ENCODE measurements at places on chromosomes 4 and X.
A peak's percentile ranks its signal among the peaks of the same experiment; 100 is the strongest.

DNA sequence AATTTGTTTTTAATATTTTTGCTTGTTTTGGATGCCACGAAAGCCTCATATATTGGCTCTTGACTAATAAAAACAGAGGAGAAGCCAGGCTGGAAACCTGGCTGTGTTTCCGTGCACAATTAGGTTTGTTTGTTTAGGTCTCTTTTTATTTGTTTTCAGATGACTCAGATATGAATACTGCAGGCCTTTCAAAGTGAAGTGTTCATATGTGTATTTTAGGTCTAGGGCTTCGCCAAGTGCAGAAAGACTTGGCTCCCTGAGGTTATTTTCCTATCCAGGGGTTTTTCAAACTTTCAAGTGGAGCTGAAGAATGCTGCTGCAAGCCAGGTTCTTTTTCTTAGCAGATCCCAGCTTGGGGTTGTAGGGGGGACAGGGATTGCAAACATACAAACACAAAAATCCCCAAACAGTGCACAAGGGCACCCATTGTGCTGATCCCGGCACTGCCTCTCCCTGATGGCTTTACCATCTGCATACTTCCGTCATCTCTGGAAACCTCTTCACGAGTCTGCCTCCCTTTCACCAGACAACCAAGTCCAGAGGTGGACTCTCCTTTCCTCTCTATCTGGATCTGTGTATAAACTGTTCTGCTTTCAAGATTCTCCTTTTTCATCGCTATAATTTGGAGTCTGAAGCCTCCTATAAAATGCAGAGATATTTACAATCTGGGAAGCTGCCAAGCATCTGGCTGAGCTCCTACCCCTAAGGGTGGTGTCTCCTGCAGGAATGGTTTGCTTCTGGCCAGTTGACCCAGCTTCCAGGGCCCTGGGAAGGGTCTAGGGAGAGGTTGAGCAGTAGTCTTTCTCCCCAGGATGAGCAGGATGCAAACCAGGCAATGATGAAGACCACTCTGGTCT lies 108.6 kb downstream of the SMIM20 start:
- DNase-seq: peak; percentile 47

DNA sequence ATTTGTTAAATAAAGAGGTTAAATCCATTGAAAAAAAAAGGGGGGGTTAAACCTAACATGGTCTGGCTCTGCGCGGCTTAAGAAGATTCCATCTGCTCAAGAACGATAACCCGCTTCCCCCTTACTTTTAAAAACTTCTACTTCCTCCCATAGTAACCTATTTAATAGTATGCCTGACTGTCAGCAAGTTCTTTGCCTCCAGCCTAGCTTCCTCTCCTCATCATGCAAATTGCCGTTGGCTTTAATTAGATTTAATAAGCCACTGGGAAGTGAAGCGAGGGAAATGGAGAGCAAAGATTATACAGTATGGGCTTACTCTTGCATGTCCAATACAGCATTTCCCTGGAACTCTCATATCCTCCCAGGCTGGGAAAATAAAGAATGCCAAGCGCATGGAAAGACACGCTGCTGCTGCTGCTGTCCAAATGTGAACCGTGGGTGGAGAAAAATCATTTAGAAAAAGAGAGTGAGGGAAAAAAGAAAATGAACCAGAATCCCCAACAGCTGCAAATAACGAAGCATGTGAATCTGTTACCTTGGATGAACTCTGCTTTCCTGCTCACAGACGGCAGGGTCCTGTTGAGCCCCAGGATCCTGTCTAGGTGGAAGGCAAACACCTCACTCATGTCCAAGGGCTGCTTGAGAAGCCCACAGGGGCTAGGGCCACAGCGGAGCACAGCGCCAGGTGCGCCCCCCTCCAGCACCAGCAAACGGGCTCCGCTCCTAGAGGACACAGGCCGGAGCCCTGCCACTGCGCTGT lies 2.7 kb downstream of the GASK1B start:
- peak; percentile 43 for DNase-seq

- DNase-seq: no peak
Measured at GRCh38 chr4:10171055-10171454, 54.5 kb upstream of the WDR1 start.

DNA sequence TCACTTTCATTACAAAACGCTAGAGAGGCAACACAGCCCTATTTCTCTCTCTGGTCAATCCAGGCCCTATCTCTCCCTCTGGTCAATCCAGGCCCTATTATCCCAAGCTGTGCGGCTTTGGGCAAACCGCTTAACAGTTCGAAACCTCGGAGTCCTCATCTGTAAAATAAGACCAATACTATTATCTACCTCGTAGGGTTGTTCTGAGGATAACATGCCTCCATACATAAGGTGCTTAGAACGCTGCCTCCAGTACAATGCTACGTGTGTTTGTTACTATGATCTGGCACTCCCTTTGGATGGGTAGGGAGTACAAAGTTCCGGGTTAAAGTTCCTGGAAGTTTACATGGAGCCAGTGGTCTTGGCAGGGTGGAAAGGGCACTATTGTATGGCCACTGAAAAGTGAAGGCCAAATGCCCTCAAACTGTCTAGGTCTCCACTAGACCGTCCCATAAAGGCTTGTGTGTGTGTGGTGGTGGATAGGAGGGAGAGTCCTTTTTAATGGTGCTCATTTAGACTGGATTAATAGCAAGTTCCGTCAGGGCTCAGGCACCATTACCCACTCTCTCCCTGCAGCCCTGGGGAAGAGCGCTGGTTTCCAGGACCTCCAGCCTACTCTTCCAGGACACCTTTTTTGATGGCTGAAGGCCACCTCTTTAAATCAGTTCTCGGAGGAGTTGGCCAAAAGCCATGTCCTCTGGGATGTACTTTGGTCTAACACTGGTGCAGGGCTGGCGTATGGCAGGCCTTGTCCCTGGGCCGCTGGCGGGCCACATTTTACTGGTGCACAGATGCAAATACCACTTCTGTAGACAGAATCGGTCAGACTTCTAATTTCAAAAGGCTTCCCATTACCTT lies 75.6 kb upstream of the BCOR start:
- no peak for DNase-seq

GRCh38 chr4:8537041-8537461 lies 43.1 kb upstream of the GPR78 start:
- peak; percentile 71 for DNase-seq

DNA sequence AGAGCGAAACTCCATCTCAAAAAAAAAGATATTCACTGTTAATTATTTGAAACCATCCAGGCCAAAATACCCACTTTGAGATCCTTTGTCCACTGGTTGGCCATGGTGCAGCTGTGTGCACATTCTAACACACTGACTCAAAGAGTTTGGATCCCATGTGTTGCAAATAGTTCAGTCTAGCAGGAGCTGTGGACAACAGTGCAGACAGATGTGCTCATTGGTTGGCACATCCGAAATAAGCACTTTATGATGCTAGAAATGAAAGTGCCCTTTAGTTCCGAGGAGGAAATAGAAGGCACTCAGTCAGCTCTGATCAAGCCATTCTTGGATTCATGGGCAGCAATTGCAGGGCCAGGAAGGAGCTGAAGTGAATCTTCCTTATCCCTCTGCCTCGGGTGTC lies 63.0 kb upstream of the TMEM150C start:
- DNase-seq: no peak

GRCh38 chr4:74967324-74967723 lies 34.4 kb downstream of the PARM1 start:
- no peak for DNase-seq

GRCh38 chr4:123997776-123998449 lies 601.3 kb downstream of the SPRY1 start:
- DNase-seq: no peak
